Activated CD8-positive, alpha-beta memory T cell treated with anti-CD3 and anti-CD28 coated beads for 4 hours (primary cell): ENCODE measurements at places on chromosomes 12 and 14.

DNA sequence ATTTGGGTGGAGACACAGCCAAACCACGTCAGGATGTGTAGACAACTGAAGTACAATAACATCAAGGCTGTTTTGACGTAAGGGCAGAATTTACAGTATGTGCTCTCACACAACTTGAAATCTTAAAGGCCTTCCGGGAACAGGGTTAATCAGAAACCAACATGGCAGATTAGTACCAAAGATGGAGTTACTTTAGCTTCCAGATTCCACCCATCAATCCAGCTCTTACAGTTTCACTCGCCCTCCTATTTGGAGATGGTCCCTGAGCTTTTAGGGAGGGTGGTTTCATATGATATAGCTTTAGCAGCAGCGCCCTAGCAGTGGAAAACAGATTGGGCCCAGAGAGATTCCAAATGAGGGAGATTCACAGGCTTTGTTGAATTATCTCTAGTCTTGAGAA, 2.0 kb upstream of the XPOT start:
- no peak for DNase-seq

DNA sequence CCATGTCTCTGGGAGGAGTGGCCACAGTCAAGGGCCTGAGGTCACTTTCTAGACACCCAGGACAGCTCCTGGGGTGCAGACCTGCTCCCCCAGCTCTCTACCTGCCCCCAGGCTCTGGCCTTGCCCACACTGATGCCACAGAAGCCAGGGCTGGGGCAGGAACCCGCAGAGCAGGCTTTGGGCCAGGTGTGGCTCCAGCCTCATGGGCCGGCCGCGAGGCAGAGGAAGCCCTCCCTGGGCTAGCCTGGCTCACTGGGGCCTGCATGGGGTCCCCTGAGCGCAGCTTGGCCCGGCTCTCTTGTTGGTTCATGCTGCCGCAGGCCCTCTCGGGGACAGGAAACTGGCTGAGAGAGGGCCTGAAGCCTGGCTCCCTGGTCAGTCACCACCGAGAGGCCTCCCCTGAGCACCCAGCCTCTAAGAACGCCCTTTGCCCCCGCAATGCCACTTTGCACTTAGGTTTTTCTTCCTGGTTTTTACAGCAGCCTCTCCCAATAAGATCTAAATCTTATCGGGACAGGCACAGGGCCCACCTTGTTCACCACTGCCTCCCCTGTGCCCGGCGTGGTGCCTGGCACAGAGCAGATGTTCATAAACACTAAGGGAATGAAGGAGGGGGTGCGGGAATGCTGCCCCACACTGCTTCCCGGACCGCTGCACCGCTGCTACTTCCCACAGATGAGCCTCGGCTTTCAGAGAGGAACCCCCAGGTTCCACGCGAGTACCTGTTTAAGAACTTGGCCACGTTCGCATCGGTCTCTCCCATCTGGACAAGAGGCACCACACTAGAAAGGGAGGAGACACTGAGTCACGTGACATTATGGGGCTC, 14.7 kb downstream of the MMAB start:
- no peak for DNase-seq

DNA sequence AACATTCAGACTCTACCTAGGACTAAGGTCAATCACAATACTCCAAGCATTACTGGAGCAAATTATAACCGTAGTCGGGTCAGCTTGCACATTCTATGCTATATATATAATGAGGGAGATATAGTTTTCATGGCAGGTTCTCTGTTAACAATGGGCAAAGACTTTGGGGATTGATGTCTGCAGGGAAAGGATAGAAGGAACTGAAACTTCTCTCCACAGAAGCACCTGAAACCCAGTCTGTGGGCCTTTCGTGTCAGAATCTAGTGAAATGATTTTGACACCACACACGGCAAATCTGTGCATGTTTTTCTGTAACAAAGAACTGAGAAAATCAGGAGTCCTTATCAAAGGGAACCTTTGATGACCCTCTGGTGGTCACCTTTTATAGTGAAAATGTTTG, 847.4 kb downstream of the NRXN3 start:
- no peak for DNase-seq

DNA sequence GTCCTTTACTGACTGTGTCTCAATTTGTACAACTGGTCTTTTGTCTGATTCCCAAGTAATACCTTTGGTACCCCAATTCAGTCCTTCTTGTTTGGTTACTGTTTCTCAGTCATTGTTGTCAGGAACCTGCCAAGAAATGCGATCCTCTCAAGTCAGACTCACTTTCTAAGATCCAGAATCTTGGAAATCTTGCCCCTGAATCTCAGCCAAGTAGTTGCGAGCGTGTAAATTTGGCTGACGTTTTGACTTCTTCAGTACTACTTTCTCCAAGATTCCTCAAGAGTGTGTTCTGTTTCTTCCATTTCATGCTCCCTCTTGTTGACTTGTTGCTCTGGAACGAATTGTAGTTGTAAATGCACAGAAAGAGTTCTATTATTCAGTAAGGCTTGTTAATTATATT, 114.0 kb downstream of the MSRB3 start:
- DNase-seq, result no peak

- no peak for DNase-seq
Measured at GRCh38 chr14:73740618-73741326, 26.6 kb upstream of the PNMA1 start.

DNA sequence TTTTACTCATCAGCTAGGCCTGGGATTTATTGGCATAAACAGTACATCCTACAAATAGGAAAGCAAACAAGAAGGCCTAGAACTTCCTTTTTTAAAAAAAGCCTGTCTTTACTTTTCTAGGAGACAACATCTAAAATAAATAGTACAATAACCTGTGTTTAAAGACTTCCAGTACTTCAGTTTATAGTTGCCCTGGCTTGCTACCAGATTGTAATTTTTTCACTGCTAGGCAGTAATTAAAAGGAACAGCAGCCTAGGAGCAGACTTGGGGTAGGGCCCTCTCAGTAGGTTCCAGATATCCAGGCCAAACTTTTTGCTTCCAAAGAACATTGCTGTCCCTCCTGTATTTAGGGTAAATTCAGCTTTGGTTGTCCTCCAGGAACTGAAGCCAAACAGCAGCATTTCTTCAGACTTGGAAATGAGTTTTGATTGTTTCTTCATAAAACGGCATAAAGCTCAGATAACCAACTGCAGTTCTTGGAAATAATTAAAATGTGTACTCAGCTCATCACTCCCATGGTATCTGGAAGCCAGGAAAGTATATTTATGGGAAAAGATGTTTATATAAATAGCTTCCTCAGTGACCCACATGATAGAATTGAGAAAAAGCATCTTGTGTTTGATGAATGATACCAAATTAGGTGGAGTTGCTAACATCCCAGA, 61.7 kb downstream of the PPP1R36 start:
- DNase-seq, result no peak

GRCh38 chr14:52283099-52283498, 15.6 kb downstream of the PTGDR start:
- no peak for DNase-seq

DNA sequence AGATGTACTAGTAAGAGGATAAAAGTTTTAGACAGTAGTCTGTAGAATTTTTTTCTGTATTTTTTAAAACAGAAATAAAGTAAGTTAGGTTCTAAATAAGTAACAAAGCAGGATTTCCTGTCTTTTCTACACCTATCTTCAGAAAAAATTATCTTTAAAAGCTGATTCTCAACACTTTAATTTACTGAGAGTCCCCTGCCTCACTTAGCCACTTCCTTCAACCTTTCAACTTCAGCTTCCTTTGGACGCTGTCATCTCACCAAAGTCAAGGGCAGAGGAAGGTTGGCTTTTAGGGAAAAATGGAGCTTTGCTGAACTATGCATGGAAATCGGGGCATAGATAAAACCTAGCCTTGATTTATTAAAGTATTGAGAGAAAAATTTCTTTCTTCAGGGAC, 44.9 kb upstream of the CERS5 start:
- DNase-seq, result no peak

- DNase-seq, result no peak
Measured at GRCh38 chr12:53060064-53060720, 10.3 kb downstream of the TNS2 start.

DNA sequence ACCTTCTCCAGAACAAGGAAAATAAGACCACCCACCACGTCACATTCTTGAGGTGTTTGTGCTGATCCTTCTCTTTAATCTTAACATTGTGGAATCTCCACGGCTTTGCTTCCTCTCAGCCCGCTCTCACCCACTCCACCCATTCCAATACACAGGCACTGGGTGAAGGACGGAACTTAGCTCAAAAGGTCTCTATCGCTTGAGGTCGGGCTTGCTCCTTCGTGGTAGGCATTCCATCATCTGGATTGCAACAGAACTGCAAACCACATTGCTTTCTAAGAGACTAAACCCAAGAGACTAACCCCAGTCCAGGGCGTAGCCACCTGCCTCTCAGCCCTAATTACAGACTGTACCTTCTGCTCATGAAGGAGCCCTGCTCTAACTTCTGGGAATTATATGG, 24.0 kb upstream of the MDM2 start:
- DNase-seq, result no peak

DNA sequence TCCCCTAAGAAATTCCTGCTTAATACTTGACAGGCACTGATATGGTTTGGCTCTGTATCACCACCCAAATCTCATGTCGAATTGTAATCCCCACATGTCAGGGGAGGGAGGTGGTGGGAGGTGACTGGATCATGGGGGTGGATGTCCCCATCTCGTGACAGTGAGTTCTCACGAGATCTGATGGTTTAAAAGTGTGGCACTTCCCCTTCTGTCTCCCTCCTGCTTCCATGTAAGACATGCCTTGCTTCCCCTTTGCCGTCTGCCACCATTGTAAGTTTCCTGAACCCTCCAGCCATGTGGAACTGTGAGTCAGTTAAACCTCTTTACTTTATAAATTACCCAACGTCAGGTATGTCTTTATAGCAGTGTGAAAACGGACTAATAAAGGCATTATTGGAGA, 198.0 kb downstream of the FOXN3 start:
- no peak for DNase-seq

DNA sequence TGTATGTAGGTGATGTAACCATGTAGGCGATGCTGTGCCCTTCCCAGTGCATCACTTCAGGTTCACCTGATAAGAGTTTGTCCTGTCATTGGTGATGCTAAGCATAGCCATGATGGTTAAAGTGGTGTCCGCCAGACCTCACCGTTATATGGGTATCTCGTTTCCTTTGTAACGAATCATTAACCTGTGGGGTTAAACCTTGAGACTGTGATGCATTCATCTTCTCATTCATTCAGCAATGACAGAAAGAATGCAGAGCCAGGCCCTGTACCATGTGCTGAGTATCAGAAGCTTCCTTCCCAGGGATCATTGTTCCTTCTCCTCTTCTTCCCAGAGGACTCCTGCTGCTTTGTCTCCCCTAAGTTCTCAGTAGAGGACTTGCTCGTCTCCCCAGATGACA, 84.9 kb downstream of the CCDC60 start:
- no peak for DNase-seq

DNA sequence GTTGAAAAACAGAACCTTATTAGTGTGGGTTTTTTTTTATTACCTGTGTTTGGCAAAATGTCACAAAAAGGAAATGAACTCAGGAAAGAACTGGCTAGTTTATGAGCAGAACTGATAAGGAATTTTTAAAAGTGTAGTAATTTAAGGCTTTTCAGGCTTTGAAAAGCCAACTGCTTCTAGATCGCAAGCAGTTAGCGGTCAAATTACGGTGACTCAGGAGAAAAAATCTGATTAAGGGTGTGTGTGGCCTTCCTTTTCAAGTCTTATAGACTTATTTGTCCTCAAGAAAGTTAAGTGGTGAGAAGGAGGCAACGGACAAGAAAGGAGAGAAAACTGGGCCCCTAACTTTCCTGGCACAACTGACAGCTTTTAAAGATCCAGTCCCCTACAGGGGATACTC, 33.4 kb downstream of the PDZRN4 start:
- no peak for DNase-seq

DNA sequence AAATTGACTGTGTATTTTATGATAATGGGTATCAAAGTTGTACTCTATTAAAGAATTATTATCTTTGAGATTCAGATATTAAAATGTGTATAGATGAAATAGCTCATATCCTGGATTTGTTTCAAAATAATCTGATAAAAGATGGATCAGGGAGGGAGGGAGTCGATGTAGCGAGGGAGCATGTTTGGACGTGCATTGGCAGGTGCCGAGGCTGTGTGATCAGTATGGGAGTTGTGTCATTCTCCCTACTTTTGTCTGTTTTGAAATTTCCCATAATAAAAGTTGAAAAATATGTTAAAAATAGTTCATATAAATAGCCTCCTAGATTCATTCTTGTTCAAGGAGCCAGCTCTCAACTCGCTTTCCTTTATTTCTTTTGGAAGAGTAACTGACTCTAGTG, 171.6 kb upstream of the HIF1A start:
- DNase-seq, result no peak

DNA sequence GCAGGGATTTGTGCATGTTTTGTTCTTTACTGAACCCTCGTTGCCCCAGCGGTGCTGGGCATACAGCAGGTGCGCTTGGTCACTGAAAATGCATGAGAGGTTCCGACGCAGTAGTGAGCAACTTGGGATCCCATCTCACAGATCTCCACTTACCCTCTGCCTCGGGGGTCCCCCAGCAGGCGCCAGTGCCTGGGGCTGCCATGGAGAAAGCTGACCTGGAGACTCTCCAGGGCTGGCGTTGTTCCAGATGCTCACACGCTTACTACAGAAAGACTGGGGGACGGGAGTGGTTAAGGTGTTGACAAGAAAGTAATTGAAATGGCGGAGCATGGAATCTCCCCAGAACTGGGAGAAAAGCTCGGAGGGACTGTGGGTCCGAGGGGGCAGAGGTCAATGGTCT, 14.2 kb downstream of the GLT1D1 start:
- DNase-seq, result no peak

DNA sequence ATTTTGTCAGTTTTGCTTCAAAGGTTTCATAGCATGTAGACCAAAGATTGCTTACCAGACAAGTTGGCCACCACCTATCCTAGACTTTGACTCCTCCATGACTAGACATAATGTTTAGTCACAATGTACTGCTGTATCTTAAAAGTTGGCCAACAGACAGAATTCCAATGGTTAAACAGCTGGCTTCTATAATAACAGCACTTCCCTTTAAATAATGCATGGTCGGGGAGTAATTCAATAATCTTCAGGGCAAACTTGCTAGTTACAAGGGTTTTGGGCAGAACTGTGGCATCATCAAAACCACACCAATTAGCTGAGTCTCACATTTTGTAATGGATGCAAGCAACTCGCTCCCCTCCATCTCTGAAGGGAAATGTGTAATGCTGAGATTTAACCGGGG, 56.9 kb downstream of the IGF1 start:
- no peak for DNase-seq

- no peak for DNase-seq
Measured at GRCh38 chr12:6614513-6615172, 7.5 kb upstream of the CHD4 start.
